CD8-positive, alpha-beta memory T cell (primary cell): ENCODE measurements at places on chromosomes 2 and 18. TPM values are rescaled to one million over a fixed set of nuclear protein-coding genes. Genes with fewer than 3 reads are reported as not detected.
A peak's percentile ranks its signal among the peaks of the same experiment; 100 is the strongest.

GRCh38 chr18:45837283-45838070 is 12.0 kb downstream of the SIGLEC15 start:
- no peak for DNase-seq

GRCh38 chr2:109105113-109105512 is 23.9 kb upstream of the SH3RF3 start:
- no peak for DNase-seq

KCNS3 gene
- total RNA-seq: not detected

- peak; percentile 64 for DNase-seq
Measured at GRCh38 chr2:46297546-46298271, 502 bp downstream of the EPAS1 start.

EN1 gene
- total RNA-seq: not detected

TAF4B gene
- total RNA-seq: 18.7 TPM

DNA sequence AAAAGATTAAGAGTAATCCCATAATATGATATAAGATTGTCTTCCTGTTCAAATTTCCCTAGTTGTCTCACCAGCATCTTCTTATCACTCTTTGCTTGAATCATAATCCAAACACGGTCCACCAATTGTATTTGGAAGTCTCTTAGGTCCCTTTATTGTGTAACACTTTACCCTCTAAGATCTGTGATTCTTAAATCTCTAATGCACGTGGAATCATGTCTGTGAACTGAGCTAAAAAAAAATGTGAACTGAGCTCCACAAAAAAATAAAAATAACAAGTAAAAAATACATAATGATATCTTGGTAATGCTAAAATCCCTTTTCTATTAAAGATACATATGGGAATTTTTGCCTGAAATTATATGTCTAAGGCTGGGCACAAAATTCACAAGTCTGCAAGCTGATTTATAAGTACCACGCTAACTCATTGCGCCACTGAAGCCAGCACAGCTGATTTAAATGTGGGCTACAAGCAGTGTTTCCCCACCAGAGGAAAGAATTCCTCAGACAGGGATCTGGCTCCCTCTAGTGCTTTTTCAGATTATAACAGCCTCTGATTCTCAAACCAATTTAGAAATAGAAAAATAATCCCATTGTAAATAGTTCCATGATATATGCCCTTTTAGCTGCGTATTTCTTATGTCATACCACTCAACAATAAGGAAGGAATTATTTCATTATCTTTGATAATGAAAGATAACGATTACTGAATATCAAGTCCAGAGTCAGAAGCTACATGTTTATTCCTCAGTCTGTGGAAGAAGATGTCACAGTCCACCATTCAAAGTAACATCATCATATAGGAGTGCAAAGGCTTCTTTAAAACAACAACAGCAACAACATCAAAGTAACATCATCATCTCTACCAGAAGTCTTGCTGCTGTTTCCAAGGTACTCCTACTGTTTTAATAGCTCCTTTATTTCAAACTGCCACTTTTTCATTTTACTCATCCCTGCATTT is 22.9 kb downstream of the RBM43 start:
- no peak for DNase-seq

DNA sequence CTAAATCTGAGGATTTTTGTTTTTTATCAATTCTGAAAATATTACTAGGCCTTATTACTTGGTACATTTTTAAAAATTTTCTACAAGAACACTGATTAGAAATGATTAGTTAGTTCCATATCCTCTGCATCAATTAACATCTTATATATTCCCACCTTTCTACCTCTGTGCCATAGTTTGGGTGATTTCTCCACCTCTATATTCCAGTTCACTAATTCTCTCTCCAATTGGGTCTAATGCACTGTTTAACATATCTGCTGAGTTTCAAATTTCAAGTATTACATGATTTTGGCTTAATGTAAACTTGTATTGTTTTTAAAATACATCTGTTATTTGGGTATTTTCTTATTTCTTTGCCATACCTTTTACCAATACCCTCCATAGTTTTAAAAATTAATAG is 705.7 kb upstream of the SALL3 start:
- DNase-seq: no peak

LRATD1 gene
- not detected for total RNA-seq

CNTNAP5 gene
- not detected for total RNA-seq

GRCh38 chr2:25788457-25788856 is 89.8 kb downstream of the ASXL2 start:
- DNase-seq: no peak

PLA2R1 gene
- not detected for total RNA-seq

DNA sequence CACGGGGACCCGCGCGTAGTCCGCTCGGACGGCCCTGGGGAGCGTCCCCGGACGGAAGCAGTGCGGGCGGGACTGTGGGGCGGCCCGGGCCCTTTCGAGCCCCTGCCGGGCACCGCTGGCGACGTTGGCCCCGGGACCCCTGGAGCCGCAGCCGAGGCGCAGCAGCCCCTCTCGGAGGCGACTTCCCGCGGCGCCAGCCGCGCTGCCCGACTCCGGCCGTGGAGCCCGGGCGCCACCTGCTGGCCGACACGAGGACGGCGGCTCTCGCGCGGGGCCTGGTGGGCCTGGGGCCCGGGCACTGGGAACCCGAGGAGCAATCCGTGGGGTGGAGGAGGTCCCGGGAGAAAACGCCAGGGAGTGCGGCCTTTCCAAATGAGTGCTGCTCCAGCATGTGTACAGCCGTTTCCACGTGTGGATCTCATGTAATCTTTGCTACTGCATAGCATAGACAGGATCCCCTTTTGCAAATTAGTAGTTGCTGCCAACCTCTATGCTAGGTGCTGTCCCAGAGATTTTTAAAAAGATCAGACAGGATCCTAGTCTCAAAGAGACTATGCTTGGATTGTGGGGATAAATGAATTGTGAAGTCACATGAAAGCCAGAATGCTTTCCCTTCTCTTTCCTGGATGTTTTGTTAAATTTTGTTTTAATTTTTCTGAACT is 4.0 kb downstream of the ID2 start:
- peak; percentile 82 for DNase-seq

DNA sequence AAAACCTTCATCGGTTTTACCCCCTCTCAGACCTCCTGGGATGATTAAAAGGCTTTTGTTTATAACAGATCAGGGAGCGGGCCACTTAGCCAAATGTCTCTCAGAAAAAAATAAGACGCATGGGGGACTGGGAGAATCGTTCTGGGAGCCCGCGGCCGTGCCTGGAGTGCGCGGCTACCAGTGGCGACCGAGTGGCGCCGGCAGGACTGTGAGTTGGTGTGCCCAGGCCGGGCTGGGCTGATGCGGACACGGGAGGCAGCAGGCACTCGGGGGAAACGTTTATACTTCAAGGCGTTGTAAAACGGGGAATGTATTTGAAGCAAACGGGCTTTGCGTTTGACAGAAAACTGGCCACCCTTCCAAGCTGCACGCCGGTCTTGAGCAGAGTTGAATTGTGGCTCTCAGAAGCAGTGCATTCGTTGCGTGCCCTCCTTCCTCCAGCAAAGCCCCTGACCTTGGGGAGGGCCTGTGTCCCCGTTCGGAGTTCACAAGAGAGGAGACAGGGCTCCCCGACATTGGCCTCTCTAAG is 4.7 kb upstream of the HOXD10 start:
- DNase-seq: no peak

UCN gene
- 2.6 TPM for total RNA-seq

PROC gene
- 0.13 TPM for total RNA-seq

DNA sequence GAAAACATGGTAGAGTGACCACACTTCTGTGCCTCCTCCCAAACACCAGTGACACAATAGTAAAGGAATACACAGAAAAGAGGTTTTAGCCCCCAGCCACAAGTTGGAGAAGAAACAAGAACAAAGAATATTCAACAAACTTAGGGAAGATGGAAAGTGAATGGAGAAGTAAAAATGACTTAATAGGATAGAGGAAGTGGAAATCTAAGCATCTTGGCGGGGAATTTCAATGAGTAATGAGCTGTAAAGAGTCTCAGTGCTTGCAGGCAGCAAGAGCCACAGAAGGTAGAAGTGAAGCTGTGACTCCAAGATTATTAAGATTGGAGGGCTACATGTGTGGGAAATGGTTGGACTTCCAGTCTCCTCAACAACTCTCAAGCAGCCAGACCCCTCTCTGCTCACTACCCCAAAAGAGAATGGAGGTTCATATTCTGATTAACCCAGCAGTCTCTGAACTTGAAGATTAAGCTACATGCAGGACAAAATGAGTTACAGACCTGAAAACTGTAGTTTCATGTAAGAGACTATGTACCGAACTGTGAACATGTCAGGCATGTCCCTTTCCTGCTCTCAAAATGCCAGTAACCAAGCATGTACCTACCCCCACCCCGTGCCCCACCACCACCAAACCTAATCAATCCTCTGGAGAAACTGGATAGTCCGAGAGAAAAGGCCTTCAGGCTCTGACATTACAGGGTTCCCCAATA is 16.9 kb upstream of the HNRNPLL start:
- DNase-seq: no peak
